ELR (cell line): ENCODE measurements at places on chromosomes 5 and 9.

- DNase-seq: no peak
Measured at GRCh38 chr5:39780347-39780746, 355.6 kb upstream of the DAB2 start.

DNA sequence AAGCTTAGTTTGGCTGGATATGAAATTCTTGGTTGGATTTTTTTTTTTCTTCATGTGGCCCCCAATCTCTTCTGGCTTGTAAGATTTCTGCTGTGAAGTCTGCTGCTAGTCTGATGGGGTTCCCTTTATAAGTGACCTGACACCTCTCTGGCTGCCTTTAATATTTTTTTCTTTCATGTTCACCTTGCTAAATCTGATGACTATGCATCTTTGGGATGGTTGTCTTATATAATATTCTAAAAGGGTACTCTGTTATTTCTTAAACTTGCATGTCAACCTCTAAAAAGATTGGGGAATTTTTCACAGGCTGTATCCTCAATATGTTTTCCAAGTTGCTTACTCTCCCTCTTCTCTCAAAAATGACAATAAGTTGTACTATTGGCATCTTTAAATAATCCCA, 500.0 kb downstream of the CAAP1 start:
- no peak for DNase-seq

DNA sequence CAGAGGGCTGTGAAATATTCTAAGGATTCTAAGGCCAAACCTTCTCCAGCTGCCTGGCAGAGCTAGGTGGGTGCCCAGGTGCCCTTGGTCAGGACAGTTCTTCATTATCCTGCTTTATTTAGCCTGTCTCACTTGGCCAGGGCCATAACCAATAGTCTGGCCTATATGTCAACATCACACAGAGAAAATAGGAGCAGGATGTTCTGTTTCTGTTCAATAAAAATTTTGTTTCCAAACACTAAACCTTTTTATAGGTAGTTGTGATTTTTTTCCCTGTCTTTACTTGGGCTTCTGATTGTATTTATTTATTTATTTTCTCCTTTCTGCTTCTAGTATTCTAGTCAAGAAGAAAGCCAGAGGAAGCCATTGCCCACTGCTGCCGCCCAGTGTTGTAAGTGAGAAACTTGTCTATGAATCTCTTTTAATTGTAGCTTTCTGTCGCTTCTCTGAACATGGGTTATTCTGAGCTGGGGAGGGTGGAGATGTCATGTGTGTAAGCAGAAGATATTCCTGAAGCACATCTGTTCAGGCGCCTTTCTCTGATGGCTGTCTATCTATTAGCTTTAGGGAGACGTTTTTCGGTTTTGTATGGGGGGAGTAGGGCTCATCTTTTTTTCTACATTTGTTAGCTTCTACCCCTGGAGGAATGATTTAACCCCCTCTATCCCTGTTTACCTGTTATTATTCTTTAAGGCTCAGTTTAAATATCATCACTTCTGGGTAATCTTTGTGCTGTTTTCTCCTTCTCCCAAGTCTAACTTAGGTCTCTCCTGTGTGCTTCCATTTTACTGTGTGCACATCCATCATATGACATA, 97.1 kb downstream of the UNC13B start:
- peak; percentile 80 for DNase-seq

DNA sequence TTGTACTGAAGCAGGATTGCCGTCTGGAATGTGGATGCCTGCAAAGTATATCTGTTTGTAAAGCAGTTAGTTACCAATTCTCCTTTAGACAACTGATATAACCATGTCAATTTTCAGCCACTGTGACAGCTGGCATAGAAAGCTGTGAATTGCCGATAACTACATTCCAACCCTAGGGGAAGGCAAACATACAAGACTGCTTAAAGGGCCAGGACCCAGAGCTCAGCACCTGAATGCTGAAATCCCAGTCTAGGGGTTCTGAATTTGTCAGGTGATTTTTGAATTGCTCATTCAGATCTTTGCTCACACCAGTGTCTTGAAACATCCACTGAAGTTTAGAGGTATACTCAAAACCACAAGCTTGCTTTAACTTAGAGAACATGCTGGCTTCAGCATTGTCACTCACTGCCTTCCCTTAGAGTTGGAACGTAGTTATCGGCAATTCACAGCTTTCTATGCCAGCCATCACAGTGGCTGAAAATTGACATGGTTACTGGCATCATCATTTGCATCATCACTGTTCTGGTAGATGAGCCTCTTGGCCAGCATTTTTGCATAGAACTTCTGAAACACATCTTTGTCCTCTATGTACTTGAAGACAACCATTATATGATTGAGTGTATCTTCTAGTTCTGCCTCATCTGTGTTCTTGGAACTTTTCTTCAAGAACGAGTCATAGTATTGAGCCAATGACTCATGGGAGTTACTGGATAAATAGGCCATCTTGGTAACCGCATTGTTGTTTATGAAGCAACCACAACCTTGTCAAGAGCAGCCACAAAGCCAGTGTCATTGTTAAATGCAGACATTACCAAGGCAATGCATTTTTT, 82.1 kb downstream of the CCDC192 start:
- DNase-seq: peak; percentile 87

DNA sequence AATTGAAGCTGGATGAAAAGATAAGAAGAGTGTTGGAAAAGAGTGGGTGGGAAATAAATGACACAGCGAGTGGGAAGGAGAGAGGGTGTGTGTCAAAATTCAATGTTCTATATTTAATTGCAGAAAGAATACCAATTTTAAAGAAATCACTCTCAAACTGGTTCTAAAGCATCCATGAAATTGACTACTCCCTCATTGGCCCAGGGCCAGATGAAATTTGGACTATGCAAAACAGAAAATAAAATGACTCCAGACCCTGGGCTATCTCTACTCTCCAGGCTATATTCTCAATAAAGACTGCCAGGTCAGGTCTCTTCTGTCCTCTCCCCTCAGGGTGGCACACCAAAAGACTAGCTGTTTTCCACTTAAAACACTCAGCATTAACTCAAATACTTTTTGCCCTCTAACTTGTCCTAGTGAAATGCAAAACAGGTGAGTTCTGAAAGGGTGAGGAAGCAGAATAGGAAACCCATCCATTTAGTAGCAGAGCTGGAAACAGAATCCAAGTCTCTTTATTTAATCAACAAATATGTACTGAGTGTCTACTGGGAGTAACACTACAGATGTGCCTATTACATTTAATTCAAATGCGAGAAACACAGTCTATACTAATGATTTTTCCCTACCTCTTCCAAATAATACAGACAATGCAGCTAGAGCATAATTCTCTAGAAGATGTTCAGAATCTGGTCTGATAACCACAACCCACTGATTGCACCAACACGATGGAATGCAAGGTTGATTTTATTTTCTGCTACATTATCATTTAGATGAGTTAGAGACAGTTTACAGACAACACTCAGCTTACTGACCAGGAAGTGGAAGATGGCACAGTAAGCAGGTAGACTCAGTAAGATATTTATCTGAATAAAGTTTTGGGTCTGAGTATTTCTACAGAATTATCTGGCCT, 42.1 kb downstream of the EFCAB9 start:
- DNase-seq: peak; percentile 15

- DNase-seq: no peak
Measured at GRCh38 chr9:35568196-35568595, 36.9 kb upstream of the TESK1 start.

- peak; percentile 12 for DNase-seq
Measured at GRCh38 chr5:134328619-134329018, 38.4 kb downstream of the CDKL3 start.

DNA sequence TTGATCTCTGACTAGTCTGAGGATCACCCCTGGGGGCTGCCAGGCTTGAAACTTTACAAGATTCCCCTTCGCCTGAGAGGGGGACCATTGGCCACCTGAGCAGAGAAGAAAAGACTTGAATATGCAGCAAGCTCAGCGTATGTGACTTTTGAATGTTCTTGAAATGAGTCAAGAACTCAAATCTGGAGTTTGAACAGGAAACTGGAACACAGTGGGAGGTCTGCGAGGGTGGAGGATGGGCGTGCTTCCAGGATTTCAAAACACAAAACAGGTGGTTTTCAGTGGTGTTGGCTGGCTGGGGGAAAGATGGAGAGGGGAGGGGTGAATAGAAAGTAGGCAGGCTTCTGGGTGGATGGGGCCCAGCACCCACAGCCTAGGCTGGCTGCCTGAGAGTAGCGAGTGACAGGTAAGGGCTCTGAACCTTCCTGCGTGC, 40.6 kb downstream of the TMEM174 start:
- DNase-seq: peak; percentile 68

- DNase-seq: peak; percentile 36
Measured at GRCh38 chr5:147613359-147613758, 103.5 kb upstream of the DPYSL3 start.

DNA sequence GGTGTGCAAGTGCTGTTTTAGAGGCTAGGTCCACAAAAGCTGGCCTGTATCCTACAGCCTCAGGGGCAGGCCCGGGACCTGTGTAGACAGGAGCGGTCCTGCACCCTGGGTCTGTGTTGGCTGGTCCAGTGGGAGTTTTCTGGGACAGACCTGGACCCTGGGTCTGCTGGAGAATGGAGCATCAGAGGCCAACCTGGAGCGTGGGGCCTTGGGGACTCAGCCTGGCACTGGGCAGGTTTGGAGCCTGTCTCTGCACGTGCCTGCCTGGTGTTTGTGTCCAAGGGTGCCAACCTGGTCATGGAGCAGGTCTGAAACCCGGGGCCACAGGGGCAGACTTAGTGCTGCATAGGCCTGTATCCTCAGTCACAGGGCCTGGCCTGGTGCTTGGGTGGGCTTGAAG, 45.8 kb downstream of the SRFBP1 start:
- no peak for DNase-seq
